ENCODE measurements at places on chromosomes 5 and 9. TPM values are rescaled to one million over a fixed set of nuclear protein-coding genes. Genes with fewer than 3 reads are reported as not detected.

The COMMD10 gene
- total RNA-seq, result 32.5 TPM

The TMED9 gene
- total RNA-seq, result 63.3 TPM

The VCAN gene
- total RNA-seq, result 8.0 TPM

The BHMT2 gene
- total RNA-seq, result not detected

The LIX1 gene
- not detected for total RNA-seq

The LCN10 gene
- 0.90 TPM for total RNA-seq

The EDIL3 gene
- total RNA-seq, result not detected

The DBH gene
- 0.18 TPM for total RNA-seq

The BRINP1 gene
- total RNA-seq, result not detected

The FAM81B gene
- total RNA-seq, result not detected

- H3K27ac ChIP-seq, result no peak overlapping the region
- H3K36me3 ChIP-seq, result no peaks in the 10 kb centered on the region
- H3K4me1 ChIP-seq, result no peaks in the 10 kb centered on the region
- H3K27me3 ChIP-seq, result no peaks in the 10 kb centered on the region
- DNase-seq, result no peak
Measured at GRCh38 chr5:167296661-167297060, 994.8 kb upstream of the WWC1 start.

GRCh38 chr9:92270511-92270910 is 23.0 kb downstream of the IARS1 start:
- no peak overlapping the region for H3K27ac ChIP-seq
- H3K4me1 ChIP-seq, result peaks cover 3% of the 10 kb centered on the region
- DNase-seq, result no peak

- no peak overlapping the region for H3K27ac ChIP-seq
- H3K27me3 ChIP-seq, result peaks cover 43% of the 10 kb centered on the region
- H3K4me1 ChIP-seq, result no peaks in the 10 kb centered on the region
- H3K36me3 ChIP-seq, result no peaks in the 10 kb centered on the region
- no peak for DNase-seq
Measured at GRCh38 chr5:86596476-86596875, 21.3 kb upstream of the COX7C start.

GRCh38 chr9:20566401-20566800 is 55.9 kb downstream of the MLLT3 start:
- DNase-seq, result no peak
- H3K4me1 ChIP-seq, result peaks cover 40% of the 10 kb centered on the region
- H3K36me3 ChIP-seq, result no peaks in the 10 kb centered on the region
- H3K27ac ChIP-seq, result no peak overlapping the region
- H3K27me3 ChIP-seq, result no peaks in the 10 kb centered on the region

DNA sequence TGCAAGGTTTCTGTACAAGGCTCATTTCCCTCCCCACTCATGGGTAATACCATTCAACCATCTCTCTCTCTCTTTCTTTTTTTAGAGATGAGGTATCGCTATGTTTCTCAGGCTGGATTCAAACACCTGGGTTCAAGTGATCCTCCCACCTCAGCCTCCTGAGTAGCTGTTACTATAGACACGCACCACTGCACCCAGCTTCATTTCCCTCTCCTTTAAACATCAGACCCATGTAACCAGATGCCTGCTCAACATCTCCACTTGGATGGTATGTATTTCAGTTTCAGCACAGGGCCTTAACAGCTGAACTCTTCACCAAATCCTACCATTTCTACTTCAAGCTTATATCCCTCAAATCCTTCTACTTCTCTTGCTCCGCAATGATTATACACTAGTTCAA is 117.4 kb downstream of the SSBP2 start:
- no peak overlapping the region for H3K27ac ChIP-seq
- H3K27me3 ChIP-seq, result no peaks in the 10 kb centered on the region
- peaks cover 8% of the 10 kb centered on the region for H3K4me1 ChIP-seq

DNA sequence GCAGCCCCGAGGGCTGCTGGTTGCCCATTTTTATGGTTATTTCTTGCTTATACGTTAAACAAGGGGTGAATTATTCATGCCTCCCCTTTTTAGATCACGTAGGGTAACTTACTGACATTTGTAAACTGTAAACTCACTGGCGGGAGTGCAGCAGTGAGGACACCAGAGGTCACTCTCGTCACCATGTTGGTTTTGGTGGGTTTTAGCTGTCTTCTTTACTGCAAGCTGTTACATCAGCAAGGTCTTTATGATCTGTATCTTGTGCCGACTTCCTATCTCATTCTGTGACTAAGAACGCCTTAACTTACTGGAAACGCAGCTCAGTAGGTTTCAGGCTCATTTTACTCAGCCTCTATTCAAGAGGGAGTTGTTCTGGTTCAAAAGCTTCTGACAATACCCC is 155.0 kb upstream of the PRDM9 start:
- H3K4me1 ChIP-seq, result no peaks in the 10 kb centered on the region
- DNase-seq, result no peak
- H3K4me3 ChIP-seq, result no peak overlapping the region
- no peaks in the 10 kb centered on the region for H3K27me3 ChIP-seq

DNA sequence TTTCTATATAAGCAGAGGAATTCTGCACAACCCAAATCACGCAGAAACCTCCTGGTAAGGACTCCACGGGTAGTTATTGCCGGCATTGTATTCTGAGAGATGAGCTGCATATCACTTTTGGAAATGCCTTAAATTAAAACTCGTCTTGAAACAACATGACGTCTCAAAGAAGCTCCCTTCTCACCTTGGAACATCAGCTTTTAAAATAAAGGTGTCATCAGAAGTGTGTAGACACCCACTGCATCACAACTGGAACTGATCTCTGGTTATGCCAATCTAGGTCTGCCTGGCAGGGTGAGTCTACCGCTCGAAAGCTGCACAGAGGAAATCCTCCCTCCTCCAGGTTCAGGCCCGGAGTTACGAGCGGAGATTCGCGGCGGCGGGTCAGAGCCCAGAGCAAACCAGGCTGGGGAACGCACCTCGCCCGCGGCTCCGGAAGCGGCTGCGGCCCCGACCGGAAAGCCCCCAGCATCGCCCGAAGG is 974 bp upstream of the SLC12A2 start:
- peak overlapping the region; percentile 91 for H3K4me3 ChIP-seq
- H3K27ac ChIP-seq, result peak overlapping the region; percentile 94
- DNase-seq, result no peak

- H3K4me1 ChIP-seq, result peaks cover 8% of the 10 kb centered on the region
- H3K36me3 ChIP-seq, result peaks cover 3% of the 10 kb centered on the region
- no peak overlapping the region for H3K27ac ChIP-seq
- peaks cover 3% of the 10 kb centered on the region for H3K27me3 ChIP-seq
- no peak for DNase-seq
Measured at GRCh38 chr5:179533907-179534306, 16.4 kb upstream of the RUFY1 start.

DNA sequence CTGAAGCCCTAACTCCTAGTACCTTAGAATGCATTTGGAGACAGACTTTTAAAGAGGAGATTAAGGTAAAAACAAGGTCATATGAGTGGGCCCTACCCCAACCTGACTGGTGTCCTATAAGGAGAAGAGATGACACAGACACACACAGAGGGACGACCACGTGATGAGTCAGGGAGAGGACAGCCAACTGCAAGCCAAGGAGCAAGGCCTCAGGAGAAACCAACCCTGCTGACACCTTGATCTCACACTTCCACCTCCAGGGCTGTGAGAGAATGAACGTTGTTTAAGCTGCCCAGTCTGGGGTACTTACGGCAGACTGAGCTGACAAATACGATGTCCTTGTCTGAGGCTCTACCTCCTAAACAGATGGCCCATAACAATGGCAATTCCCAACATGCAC is 93.6 kb downstream of the ROR2 start:
- H3K36me3 ChIP-seq, result no peaks in the 10 kb centered on the region
- peaks cover 38% of the 10 kb centered on the region for H3K27me3 ChIP-seq
- H3K27ac ChIP-seq, result no peak overlapping the region
- no peak overlapping the region for H3K4me3 ChIP-seq
- no peak for DNase-seq

DNA sequence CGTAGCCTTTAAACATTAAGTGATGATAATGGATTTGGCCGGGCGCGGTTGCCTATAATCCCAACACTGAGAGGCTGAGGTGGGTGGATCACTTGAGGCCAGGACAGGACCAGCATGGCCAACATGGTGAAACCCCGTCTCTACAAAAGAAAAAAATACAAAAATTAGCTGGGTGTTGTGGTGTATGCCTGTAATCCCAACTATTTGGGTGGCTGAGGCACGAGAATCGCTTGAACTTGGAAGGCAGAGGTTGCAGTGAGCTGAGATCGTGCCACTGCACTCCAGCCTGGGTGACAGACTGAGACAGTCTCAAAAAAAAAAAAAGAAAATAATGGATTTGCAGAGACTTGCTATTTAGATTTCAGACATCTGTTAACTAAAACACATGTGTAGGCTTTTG is 9.2 kb upstream of the MATR3 start:
- H3K4me1 ChIP-seq, result peaks cover 2% of the 10 kb centered on the region
- H3K4me3 ChIP-seq, result no peak overlapping the region
- H3K27ac ChIP-seq, result no peak overlapping the region
- no peak for DNase-seq
- H3K36me3 ChIP-seq, result peaks cover 6% of the 10 kb centered on the region

GRCh38 chr9:130639124-130639765 is 25.1 kb upstream of the PRDM12 start:
- H3K27ac ChIP-seq, result no peak overlapping the region
- DNase-seq, result no peak
- no peak overlapping the region for H3K4me3 ChIP-seq
- H3K36me3 ChIP-seq, result peaks cover 3% of the 10 kb centered on the region

DNA sequence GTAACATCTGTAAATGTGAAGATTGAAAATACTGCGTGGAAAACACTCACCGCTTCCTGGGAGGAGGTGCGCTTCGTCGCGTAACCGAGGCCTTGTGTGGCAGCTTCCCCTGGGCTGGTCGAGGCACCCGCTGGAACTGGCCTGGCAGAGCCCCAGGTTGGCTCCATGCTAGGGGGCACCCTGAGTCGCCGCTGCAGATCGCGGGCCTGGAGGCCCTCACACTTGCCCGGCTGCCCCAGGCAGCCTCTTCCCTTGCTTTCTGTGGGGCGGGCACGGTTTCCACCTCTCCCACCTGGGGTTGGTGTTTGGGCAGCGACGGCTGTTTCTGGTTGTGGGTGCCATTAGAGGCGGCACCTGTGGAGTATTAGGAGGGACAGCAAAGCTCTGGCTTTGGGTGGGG is 852 bp downstream of the ZNF354C start:
- H3K27ac ChIP-seq, result peak overlapping the region; percentile 72
- DNase-seq, result no peak
- peaks cover 8% of the 10 kb centered on the region for H3K4me1 ChIP-seq
- H3K27me3 ChIP-seq, result peaks cover 8% of the 10 kb centered on the region
- peaks cover 5% of the 10 kb centered on the region for H3K36me3 ChIP-seq

GRCh38 chr5:541539-542318 is 17.5 kb upstream of the SLC9A3 start:
- DNase-seq, result no peak
- peaks cover 7% of the 10 kb centered on the region for H3K4me1 ChIP-seq
